CD4-positive, alpha-beta T cell treated with Interleukin-21 for 1 hour (primary cell): ENCODE measurements at places on chromosomes 2 and 18.

DNA sequence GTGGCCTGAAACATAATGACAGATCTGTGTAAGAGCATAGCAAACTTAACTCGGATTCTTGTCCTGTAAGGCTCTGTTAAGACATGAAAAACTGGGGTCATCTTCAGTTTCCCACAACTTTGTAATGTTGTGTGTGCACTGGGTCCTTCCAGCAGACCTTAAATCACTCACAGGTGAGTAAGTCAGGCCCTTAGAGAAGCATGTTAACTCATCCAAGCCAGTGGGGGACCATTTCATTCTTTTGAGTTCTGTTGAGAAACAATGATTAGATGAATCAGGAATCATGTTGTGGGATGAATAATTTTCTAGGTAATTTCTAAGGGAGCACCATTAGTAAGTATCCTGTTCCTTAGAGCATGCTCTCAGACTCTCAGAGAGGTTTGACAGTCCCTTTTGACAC lies 167.1 kb downstream of the ESCO1 start:
- no peak for DNase-seq

DNA sequence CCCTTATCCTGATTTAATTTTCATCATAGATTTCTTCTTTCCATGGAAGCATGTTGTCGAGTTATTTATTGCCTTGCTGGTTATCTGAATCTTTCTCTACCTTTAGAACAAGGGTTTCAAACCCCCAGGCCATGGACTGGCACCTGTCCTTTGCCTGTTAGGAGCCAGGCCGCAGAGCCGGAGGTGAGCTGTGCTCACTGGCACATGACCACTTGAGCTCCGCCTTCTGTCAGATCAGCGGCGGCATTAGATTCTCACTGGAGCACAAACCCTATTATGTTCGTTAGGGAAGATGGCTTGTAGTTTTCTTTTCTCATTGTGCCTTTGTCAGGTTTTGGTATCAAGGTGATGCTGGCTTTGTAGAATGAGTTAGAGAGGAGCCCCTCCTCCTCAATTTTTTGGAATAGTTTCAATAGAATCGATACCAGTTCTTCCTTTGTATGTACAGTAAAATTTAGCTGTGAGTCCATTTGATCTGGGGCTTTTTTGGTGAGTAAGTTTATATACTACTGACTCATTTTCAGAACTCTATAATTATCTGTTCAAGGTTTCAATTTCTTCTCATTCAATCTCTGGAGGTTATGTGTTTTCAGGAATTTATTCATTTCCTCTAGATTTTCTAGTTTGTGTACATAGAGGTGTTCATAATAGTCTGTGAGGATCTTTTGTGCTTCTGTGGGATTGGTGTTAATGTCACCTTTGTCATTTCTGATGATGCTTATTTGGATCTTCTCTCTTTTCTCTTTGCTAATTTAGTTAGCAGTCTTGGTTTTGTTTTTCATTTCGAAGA lies 668.0 kb upstream of the FAM98A start:
- DNase-seq: no peak

- no peak for DNase-seq
These were observed 463.6 kb upstream of the REG3G start for GRCh38 chr2:78561876-78562275.

DNA sequence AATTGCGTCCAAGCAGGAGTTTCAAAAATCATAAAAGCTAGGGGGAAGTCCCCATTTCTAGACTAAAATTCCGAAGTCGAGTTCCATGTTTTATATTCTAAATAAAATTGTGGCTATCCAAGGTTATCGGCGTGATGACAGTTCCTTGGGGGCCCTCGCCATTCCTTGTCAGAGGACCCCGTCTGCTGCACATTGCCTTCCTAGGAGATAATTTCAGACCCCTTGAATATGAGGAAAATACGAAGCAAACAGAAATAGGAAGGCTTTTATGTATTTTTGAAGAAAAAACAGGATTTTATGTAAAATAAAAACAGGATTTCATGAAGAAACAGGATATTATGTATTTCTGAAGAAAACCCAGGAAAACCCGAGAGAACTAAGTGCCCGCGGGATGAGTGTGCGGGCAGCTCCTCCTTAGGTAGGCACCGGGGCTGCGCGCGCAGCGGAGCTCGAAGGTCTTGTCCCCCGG lies 465 bp upstream of the PLEKHA3 start:
- no peak for DNase-seq

DNA sequence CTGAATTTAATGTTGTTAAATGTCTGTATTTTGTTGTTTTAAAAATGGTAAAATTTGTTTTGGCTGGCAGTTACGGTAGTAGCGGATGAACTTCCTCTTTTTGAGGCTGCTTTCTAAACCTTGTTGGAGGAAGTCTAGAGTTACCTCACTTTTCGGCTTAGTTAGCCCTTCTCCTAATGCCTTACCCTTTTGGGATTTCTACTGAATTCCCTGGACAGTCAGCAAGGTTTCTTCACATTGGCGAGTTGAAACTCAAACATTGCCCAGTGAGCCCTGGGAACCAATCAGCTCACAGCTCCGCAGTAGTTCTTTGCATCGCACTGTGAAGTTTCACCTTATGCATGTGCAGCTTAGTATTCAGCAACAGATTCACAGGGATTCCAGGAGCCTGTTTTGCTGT lies 55.2 kb downstream of the TMEM247 start:
- no peak for DNase-seq
